NCI-H2171 treated with DMSO at 0.1 percent for 48 hours (cell line): ENCODE measurements at places on chromosomes 1 and 21.
A peak's percentile ranks its signal among the peaks of the same experiment; 100 is the strongest.

- DNase-seq: no peak
Observed at GRCh38 chr1:3942416-3943122, 42.5 kb upstream of the C1orf174 start.

DNA sequence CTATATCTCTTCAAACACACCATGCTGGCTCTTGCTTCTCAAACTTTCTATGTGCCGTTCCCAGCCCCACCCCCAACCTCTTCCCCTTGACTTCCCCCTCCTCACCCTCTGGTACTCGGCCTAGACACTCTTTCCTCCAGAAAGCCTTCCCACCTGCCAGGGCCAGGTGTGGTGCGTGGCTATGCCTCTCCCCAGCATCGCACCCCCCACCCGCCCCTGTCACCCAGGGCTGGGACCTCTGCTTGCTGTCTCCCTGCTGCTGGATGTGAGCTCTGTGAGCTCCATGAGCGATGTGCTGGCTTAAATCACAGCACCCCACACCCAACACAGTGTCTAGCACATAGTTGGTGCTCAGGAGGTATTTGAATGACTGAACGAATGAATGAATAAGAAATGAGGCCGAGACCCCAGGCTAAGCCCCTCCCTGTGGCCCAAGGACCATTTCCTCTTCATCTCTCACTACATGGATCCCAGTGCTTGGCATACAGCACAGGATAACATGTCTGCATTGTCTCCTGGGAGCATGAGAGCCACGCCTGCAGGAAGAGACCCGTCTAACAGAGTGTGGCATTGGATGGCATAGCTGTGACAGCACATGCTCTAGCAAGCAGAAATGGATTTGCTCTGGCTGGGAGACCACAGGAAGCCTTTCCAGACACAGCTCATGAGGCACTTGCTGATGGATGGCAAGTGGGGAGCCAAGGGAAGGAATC is 19.7 kb downstream of the TNNT2 start:
- no peak for DNase-seq

- DNase-seq: no peak
Observed at GRCh38 chr21:15441060-15441493, 288.7 kb upstream of the USP25 start.

DNA sequence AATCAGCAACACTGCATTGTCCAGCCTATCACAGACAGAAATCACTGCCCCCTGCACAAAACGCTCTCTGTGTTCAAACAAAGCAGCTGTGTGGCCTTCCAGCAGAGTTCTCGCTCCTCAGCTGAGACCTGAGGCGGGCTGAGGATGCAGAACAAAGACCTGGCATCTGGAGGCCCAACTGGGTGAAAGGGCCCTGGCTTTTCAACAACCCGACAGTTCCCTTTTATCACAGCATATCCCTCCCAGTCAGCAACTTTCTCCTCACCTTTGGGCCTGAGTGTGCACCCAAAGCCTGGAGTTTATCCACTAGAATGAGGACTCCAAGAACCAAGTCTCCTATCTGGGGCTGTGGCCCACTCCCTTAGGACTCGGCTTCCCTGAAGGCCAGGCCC is 42.6 kb upstream of the A3GALT2 start:
- DNase-seq: no peak

DNA sequence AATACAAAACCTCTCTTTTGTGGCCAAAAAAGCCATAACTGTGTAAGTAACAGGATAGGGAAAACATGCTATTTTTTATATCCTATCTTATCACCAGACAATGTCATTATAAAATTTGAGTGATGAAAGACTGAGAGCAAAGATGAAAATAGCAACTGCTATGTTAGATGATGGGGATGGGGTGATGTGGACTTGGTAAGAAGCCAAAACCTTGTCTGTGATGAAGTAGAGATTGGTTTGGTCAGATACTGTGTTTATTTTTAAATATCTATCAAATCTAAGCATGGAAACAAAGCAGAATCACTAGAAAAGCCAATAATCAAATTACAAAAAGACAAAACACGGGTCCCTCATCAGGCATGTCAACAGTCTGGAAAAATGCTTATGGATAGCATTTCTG is 631.1 kb upstream of the NR5A2 start:
- DNase-seq: no peak

- DNase-seq: no peak
Observed at GRCh38 chr1:171299342-171299741, 14.6 kb upstream of the FMO4 start.

DNA sequence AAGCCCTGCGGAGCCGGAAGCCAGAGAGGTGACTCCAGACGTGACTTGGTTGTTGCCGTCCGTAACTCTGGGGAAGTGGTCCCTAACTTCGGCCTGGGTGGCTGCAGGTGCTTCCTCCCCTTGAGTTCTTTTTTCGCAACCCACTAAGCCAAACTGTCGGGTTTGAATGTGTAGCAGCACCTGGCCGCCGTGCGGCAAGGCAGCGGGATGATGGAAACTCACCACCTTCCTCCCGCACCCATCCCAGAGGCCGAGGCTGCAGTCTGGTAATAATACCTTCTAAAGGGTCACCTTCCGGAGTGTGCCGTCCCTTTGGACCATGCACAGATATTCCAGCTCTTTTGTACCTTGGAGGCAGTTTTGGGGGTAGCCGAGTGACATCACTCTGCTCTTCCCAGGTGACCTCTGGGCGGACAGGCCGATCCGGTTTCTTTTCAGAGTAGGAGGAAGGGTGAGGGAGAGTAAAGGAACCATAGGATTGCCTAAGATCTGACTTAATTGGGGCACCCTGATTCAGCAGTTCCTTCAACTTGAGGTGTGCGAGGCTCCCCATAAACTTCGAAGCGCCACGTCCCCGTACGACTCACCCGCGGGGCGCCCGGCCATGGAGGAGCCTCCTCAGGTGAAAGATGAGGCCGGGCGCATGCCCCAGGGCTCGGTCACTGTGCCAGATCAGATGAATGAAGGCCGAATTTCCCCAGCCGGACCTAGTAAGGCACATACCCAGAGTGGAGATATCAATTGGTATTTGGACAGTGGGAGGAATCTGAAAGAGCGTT is 1.0 kb downstream of the KCNK1 start:
- DNase-seq: peak; percentile 37

- no peak for DNase-seq
Observed at GRCh38 chr1:245255783-245256182, 101.0 kb downstream of the KIF26B start.

GRCh38 chr1:14848625-14849024 is 250.1 kb downstream of the KAZN start:
- no peak for DNase-seq

GRCh38 chr1:30047576-30047975 is 675.8 kb downstream of the MATN1 start:
- no peak for DNase-seq

DNA sequence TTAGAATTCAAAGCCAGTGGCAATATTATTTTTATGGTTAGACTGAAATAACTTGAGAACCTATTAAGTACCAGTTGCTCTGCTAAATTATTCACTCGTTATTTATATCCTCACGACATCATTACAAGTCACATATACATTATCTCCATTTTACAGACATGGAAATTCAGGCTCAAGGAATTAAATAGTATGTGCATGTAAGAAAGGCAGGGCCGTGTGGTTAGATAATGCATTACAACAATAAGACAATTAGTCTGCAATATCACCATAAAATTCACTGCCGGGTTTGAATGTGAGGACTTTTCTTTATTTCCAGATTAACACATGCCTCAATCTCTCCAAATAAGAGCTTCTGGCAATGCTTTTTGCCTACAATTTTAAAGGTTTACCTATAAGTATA is 523.4 kb downstream of the PTBP2 start:
- DNase-seq: no peak

- DNase-seq: no peak
Observed at GRCh38 chr1:39394598-39394997, 96.8 kb upstream of the BMP8A start.

GRCh38 chr1:158327481-158327880 is 3.9 kb downstream of the CD1B start:
- no peak for DNase-seq

DNA sequence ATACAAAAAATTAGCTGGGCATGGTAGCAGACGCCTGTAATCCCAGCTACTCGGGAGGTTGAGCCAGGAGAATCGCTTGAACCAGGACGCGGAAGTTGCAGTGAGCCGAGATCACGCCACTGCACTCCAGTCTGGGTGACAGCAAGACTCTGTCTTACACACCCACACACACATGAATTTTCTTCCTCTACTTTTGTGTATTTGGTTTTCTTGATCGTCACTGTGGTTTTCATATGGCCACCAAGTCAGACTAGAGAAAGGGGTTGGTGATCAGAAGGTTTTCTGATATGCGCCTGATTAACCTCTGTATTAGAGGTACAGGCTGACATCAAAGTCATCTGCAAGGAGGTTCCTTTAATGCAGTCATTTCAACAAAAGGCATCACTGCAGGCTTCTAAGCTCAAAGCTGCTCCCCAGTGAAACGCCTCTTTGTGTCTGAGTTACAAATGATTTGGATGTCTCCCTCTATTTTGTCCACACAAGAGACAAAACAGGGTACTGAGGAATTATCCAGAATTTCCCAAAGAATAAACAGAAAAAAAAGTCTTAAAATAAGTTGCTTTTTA is 11.1 kb downstream of the SH2D1B start:
- DNase-seq: no peak

- DNase-seq: peak; percentile 14
Observed at GRCh38 chr1:10687251-10687651, 109.2 kb downstream of the CASZ1 start.

- no peak for DNase-seq
Observed at GRCh38 chr1:242836423-242836822, 311.9 kb upstream of the PLD5 start.
